ENCODE measurements at places on chromosomes 7 and 10.

- peak; percentile 39 for DNase-seq
These were observed 28.4 kb downstream of the RASGEF1A start for GRCh38 chr10:43238462-43238861.

DNA sequence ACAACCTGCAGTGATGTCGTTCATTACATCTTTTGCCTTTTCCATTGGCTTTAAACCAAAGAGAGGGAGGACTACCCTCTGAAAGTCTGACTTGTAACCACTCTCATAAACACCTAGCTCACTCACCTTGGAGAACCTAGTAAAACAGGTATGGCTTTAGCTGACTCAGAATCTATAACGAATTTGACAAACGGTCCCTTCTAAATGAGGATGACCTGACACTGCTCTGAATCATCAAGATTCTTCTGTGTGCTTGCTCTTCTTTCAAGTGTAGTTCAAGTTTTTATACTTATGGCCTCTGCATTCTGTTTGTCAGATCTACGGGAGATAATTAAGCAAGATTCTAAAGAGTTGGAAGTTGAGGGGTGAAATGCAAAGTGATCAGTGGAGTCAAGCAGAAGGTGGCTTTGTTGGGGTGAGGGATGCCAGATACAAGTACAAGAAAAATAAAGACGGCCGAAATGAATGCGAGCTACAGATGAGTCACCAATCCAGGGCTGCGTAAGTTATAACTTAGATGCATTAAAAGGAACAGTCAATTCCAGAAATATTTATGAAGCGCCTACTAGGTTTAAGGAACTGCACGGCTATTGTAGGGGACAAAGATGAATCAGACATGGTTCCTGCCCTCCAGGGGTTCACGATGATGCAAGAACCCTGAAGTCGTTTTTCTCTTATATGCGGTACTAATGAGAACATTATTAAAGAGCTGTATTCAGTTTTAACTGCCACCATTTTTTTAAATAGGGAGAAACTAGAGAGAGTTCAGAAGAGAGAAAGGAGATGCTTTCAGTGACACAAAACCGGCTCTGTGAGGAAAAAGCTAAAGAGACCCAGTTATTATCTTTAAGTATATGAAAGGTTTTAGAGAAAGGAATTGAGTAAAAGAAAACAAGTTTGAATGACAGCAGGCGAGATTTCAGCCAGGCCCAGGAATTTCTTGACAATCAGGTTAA is 6.5 kb downstream of the HIPK2 start:
- no peak for DNase-seq

DNA sequence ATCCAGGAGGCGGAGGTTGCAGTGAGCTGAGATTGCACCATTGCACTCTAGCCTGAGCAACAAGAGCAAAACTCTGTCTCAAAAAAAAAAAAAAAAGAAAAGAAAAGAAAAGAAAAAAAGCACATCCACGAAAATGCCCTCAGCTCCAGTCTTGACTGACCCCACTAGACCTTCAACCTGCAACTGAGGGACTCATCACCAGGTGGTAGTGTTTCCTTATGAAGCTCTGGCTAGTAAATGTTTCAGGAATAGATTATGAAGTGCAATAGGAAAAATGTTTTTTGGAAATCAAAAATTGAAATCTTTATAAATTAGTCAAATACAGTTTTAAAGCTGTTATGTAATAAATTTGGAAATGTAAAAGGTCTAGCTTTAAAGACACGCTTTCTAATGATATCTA is 22.4 kb downstream of the TLL2 start:
- no peak for DNase-seq

DNA sequence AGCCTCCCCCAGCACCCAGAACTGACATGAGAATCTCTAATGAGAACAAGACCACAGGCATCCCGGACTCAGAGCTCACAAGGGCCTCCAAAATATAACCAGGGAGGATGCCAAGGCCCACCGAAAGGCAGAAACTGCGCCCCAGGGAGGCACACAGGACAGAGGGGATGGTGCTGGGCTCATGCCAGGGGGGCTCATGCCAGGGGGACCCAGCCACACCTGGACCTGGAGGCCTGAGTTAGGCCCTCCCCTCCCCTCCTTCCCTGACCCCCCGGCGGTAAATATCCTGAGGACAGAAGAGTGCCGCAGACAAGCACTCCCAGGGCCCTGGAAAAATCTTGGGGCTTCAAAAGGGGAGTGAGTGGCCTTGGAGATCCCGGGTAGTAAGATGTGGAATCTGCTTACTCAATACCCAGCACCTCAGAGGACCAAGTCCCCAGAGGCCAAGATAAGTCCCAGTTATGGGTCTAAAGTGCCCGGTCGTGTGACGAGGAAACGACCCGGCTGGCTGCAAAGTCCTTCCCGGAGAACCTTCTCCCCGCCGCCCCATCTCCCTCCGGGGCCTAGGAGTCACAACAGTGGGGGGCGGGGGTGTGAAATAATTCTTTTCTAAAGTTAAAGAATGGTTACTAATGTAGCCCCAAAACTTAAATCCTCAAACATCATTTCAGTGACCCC is 11.9 kb downstream of the PDGFA start:
- DNase-seq, result no peak

DNA sequence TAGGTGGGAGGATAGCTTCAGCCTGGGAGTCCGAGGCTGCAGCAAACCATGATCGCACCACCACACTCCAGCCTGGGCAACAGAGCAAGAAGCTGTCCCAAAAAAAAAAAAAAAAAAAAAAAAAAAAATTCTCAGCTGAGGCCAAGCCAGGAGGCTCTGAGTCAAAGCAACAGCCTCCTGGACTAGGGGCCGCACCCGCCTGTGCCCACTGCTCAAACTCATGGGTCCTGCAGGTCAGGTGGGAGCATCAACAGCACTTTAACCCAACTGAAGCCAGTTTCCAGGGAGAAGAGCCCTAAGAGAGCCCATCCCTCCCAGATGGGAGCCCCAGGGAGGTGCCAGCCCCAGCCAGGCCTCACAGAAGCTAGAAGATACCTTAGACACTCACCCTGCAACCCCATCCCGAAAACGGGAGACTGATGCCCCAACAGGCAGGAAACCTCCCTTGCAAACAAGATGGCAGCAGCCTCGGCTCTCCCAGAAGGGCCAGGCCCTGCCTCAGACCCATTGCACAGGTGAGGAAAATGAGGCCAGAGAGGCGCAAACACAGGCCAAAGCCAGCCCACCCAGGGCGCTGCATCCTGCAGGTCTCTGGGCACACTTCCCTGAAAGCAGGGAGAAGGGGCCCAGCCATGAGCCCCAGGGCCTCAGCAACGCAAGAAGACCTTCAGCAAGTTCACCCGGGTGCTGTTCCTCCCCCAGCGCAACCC is 11.0 kb downstream of the PDGFA start:
- DNase-seq, result no peak

GRCh38 chr10:102585026-102585425 is 59.3 kb upstream of the TRIM8 start:
- no peak for DNase-seq

GRCh38 chr7:5472432-5473315 is 49.0 kb upstream of the TNRC18 start:
- no peak for DNase-seq

DNA sequence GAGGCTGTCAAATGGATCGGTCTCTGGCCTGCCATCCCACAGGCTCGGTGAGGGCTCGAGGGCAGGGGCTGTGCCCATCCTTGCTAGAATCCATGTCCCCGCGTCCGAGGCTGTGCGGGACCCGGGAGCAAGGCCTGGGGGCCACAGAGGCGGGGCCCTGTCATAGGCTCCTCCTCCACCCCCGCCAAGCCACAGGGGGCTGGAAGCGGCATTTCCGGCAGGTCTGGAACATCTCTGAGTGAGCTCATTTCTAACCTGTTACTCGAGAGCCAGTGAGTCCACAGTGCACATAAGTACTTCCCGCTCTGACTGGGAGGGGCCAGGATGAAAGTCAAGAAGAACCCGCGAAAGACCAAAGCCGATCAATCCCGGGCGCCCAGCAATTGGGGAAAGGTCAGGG is 57.6 kb downstream of the NKX6-2 start:
- no peak for DNase-seq

GRCh38 chr7:116616555-116617059 is 55.4 kb upstream of the MET start:
- DNase-seq, result no peak

DNA sequence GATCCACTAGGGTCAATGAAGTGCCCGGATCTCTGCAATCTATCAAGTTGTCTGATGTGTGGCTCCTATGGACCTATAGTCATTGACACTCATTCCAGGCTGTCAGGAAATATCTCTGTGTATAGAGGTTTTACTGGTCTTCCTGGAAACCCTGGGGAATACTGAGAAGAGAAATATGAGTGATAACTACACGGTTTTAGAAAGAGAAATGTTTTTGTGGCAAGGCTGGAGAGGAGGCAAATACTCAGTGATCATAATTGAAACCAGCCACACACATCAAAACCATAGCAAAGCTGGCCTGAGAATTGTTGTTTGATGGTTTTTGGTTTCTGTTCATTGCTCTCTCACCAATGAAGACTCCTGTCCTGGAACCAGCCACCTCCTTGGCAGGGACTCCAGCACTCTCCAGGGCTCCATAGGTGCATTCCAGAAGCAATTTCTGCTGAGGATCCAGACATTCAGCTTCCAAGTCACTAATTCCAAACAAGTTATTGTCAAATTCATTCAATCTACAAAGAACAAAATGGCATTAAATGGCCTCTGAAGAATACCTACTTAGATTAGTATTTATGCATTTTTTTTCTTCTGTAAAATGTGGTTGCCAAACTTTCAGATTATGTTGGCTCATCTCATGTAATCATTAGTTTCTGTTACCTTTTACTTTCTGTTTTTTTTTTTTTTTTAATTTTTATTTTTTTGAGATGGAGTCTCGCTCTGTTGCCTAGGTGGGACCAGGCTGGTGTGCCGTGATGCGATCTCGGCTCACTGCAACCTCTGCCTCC is 108.6 kb upstream of the ABI1 start:
- DNase-seq, result peak; percentile 4

DNA sequence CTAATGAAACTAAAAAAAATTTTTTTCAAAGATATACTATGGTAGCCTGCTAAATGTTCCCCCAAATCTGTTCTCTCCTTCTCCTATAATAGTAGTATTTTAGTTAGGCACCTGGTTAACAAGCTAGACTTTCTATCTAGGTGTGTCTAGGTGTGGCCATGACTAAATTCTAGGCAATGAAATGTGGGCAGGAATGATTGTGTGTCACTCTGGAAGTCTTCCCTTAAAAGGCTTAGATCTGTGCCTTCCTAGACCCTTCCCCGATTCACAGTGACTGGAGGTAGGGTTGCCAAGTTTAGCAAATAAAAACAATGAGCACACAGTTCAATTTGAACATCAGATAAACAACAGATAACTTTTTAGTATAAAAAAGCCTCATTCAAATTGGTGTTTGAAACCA is 8.3 kb upstream of the ARHGAP21 start:
- DNase-seq, result no peak

GRCh38 chr7:5528071-5528814 is 104.6 kb upstream of the TNRC18 start:
- no peak for DNase-seq

GRCh38 chr10:22625516-22626290 is 88.7 kb downstream of the PIP4K2A start:
- no peak for DNase-seq

DNA sequence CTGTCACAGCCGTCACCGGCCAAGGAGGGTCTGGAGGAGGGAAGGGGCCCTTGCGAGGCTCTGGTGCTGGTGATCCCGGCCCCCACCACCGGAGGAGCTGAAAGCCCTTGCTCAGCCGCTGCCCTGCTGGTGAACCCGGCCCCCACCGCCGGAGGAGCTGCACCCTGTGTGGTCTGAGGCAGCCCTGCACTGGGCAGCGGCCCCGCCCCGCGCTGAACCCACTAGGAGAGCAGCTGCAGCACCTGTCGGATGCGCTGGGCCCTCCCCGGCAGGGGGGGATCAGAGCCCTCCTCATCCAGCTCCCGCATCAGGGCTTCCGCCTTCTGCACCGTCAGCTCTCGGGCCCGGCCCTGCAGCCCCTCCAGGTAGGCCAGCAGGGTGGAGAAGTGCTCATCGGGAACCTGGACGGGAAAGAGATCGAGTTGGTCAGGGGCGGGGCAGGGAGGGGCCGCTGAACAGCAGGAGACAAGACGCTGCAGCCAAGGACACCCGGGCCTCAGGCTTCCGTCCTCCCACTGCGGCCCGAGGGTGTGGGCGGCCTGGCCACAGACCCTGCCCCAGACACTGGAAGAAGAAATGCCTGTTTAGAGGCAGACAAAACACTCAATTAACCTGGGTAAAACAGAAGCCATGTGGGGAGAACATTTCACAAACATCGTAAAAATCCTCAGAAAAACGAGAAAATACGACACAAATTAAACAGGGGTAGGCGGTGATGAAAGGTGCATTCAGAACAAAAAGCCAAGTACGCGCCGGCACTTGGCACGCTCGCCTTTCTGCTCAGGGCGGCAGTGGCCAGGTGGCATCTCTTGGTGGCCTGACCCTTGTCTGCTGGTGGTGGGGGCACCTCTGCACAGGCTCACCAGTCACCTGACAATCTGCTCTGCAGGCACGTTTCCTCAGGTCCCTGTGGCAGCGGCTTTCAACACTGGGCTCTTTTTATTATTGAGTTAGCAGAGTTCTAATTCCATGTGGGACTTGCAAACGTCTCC is 14.7 kb downstream of the CYP2W1 start:
- DNase-seq, result no peak

- DNase-seq, result no peak
These were observed 63.6 kb upstream of the CARD11 start for GRCh38 chr7:3107228-3107763.

- DNase-seq, result peak; percentile 63
These were observed 49.3 kb upstream of the GNA12 start for GRCh38 chr7:2893411-2893861.

- no peak for DNase-seq
These were observed 201.1 kb downstream of the ANK3 start for GRCh38 chr10:60188548-60188947.

DNA sequence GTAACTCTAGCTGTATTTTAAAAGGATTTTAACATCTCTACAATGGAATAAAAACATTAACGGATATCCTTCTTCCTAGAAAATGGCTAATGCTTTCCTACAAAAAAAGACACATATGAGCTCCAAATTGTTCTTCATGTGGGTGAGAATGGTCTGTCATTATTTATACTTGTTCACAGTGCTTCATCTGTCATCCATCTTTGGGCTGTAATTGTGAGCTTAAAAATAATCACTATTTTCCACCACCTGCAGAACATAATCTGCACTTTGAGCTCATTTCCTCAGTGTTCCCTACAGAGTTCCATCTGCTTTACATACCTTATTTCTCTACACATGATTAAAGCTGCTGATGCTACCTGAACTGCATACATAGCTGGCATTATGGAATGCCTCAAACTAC is 979.1 kb upstream of the C7orf33 start:
- DNase-seq, result no peak
